Left lung (tissue), 14 donors: ENCODE measurements at places on chromosomes 7 and 10. TPM values are rescaled to one million over a fixed set of nuclear protein-coding genes. Genes with fewer than 3 reads are reported as not detected.

DNA sequence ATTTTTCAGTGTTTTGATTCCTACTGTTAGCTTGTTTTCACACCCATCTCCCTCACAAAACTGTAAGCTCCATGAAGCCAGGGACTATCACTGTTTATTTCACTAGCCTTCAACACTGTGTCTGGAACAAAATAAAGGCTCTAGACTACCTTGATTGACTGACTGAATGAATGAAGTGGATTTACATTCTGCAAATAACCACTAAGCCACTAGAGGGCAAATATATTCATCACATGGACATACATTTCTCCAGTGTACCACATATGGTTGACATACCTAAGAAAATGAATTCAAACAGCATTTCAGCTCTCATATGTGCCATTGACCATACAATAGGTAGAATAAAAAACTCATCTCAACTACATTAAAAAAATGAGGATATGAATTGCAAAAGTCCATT lies 185.9 kb downstream of the RAB11FIP2 start:
- no peak for DNase-seq

DNA sequence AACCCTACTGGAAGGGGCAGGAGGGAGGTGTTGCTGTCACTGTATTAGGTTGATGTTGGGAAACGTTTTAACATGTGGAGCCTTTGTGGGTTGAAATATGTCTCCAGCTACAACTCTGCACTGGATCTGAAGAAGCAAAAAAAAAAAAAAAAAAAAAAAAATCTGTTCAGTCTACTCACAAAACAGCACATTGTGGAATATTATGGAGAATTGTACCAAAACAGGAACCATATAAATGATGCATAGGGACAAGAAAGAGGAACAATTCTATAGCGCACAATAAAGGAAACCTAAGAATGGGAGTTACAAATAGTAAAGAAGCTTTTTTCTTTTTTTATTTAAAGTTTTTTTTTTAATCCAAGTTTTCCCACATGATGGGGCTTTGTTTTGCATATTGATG lies 63.8 kb downstream of the CCSER2 start:
- DNase-seq = no peak

ITIH5 gene
- 29.0 TPM for polyA plus RNA-seq

CAV1 gene
- polyA plus RNA-seq = 417 TPM

GRCh38 chr7:158062661-158063060 lies 525.0 kb downstream of the PTPRN2 start:
- peak; percentile 62 for DNase-seq

DNA sequence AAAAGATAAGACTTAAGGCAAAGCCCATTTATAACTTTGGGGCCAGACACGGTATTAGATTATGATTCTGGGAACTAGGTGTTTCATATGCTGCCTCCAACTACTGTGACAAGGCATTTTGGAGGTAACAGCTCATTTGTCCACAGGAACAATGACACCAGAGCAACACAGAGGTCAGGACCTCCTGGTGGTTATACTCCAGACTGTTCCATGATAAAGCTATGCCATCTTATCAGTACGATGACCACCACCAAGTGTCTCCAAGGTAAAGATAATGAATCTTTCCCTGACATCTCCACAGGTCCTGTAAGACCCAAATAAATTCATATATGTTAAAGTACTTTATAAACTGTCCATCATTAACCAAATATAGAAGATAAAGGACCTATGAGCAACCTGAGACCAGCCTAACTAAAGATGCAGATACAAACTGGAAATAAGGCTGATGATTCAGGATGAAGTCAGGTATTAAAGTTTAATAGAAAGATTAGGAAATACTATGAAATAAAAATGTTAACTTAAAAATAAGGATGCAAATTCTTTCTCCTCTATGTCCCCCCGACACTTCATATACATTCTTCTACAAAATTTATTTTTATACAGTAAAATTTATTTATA lies 26.2 kb downstream of the CUL2 start:
- no peak for DNase-seq

DNA sequence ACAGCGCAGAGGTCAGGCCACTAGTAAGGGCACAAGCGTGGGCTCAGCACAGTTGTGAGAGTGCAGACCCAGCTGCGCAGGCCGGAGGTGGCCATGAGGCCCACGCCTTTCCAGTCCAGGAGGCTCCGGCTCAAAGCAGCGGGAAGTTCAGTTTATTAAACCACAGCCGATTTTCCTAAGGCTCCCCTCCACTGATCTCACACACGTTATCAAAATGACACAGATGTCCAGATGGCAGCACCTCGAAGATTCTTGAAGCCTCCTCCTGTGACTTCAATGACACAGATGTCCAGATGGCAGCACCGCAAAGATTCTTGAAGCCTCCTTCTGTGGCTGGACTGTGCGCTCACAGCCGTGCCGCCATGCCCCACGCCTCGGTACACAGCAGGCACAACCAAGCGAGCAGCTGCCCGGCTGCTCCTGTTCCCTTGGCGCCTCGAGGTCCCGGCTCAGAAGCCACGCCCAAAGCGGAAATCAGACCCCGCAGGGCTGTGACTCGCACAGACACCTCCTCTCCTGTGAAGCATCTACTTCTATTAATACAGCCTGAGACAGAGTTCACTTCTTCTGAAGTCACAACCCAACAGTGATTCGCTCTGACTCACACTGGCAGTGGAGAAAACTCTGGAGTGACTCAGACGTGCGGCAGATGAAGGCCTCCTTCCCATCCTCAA lies 122.7 kb downstream of the MAD1L1 start:
- DNase-seq = no peak

GRCh38 chr7:30476459-30477145 lies 2.0 kb downstream of the NOD1 start:
- no peak for DNase-seq

DNA sequence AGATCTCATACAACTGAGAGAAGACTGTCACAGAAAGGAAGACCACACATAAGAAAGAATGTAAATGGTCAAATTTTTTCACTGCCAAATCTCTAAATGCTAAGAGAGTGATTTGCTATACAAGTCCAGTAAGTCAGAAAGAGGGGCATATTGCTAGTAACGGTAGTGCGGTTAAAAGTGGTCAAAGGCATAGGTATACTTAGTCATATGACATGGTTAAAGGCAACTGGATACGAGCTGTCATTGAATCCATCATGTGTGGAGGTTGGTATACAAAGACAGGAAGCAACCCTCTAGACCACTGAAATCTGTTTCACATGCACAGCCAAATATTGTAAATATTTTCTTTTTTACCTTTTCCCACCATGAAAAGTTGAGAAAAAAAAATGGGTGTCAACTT lies 4.8 kb downstream of the INHBA start:
- no peak for DNase-seq

DNA sequence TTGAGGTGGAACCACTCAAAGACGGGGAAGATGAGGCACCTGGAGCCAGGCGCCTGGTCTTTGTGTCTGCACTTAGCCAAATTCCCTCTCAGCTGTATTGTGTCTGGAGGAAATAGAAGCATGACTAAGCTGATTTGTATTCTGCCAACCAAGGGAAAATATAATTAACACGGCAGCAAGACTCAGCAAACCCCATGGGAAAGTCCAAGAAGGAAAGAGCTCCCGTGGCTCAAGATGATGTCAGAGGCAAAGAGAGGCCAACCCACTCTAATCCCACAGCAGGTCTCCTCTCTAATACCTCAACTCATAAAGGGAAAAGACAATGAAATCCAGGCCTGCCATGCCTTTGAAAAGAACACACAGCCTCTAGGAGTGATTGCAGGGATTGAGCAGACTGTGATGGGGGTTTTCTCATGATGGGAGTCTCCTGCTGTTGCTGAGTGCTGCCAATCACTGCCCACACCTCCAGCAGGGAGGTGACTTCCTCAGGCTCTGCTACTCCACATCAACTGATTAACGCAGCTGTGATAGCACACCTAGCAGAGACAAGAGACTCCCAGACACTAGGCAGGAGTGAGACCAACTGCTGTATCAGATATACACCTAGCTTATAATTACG lies 255.5 kb upstream of the C7orf33 start:
- DNase-seq = no peak

NRCAM gene
- 17.7 TPM for polyA plus RNA-seq

GRCh38 chr7:121544726-121545125 lies 148.6 kb upstream of the FAM3C start:
- no peak for DNase-seq

GRCh38 chr10:112989826-112990225 lies 39.8 kb downstream of the TCF7L2 start:
- DNase-seq = no peak

- DNase-seq = peak; percentile 88
Measured at GRCh38 chr7:47635091-47636080, 53.5 kb upstream of the TNS3 start.

STAG3 gene
- 25.5 TPM for polyA plus RNA-seq

GRCh38 chr10:76667408-76668370 lies 969.9 kb downstream of the KCNMA1 start:
- peak; percentile 88 for DNase-seq

CNTNAP2 gene
- 39.2 TPM for polyA plus RNA-seq

GRCh38 chr10:37010741-37011140 lies 114.7 kb upstream of the ANKRD30A start:
- DNase-seq = no peak

DNA sequence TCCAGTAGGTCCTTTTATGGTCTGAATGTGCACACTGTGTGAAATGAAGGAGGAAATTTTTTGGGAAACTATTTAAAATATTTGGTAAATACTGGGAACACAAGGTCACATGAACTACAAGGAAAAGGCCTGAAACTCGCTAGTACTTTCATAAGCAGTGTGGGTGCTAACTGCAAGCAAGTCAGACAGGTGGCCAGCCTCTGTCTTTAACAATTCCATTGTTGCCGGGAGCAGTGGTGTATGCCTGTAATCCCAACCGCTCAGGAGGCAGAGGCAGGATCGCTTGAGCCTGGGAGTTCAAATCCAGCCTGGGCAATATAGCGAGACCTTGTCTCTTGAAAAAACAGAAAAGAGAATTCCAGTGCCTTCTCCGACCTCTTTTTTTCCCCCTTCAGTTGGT lies 37.5 kb downstream of the SMURF1 start:
- DNase-seq = no peak

SEMA3E gene
- polyA plus RNA-seq = 37.2 TPM

DNA sequence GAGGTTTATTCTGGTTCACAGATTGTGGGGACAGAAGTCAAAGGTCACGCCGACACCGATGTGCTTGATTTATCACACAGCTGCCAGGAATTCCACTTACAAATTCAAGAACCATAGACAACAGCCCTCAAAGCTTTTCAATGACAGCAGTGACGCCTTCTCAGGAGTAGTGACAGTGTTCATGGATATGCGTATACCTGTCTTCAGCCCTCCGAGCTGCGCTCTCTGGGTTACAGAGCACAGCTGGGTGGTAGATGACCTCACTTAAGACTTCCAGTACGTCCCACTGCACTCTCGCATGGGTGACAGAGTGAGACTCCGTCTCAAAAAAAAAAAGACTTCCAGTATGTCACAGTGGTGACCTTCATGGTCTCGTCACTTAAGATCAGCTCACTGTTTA lies 108.5 kb downstream of the TCERG1L start:
- peak; percentile 30 for DNase-seq

DNA sequence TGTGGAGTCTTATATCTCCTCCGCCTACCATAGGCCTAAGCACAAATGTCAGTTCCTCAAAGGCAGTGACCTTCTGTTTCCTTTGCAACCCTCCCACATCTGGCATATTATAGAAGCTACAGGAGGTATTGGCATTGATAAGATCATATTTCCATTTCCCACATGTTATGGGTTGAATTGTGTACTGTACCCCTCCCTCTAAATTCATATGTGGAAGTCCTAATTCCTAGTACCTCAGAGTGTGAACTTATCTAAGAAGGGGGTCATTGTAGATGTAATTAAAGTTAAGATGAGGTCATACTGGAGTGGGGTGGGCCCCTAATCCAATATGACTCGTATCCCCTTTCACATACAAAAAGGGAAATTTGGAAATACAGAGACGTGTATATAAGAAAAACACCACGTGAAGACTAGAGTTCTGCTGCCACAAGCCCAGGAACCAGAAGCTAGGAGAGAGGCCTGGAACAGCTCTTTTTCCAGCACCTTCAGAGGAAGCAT lies 6.1 kb upstream of the LAMB4 start:
- no peak for DNase-seq

C10orf143 gene
- 5.6 TPM for polyA plus RNA-seq

- DNase-seq = no peak
Measured at GRCh38 chr7:115356139-115356746, 434.3 kb downstream of the MDFIC start.

DNA sequence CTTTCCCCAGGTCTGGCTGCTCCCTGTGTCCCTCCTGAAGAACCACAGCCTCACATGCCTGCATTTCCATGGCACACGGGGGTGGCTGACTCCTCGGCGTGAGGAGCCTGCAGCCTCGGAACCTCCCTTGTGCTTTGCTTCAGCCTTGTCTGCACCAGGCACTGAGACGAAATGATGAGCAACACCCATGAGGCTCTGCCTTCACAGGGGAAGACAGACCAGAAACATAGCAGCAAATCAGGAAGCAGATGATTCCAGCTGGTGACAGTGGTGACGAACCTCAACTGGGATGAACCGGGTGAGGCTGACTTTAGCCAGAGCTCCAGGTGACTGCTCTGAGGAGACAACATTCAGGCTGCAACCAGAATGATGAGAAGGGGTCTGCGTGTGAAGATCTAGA lies 84.5 kb upstream of the SMNDC1 start:
- DNase-seq = no peak

DNA sequence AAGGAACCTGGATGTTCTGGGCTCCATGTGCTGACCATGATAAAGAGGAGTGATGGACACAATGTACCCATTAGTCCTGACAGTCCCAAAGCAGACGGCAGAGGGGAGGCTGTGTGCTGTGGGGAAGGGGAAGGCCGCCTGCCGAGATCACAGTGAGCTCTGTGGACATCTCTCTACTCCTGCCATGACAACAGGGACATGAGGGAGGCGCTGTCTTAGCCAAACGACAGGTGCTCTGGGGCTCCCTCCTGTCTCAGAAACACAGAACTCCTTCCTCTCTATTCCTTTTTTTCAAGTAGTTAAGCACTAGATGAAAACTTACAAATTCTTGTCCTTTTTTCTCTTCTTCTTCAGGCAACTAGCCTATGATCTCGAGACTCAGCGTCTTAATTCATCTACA lies 113.1 kb downstream of the RNF32 start:
- no peak for DNase-seq

DNA sequence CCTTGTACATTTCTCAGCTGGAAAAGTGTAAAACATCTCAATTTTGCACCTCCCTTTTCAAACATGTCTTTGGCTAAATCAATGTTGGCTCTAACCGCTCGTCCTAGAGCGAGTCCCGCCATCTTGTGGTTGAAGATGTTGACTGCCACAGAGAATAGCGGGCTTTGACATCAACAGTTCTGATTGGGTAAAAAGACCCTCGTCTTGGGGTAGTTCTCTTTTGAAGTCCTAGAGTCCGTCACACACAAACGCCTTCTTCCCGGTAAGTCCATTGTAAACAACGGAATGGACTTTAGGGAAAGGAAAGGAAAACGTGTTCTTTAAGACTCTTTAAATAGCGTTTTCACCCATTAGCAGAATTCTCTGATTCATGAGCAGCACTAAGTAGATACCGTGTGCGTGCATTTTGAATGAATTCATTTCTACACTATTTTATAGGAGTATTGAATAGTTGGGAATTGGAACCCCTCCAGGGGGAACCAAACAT lies 452 bp upstream of the RPP30 start:
- peak; percentile 65 for DNase-seq

ZNF37A gene
- 20.0 TPM for polyA plus RNA-seq
